Fibroblast of skin of left quadriceps (primary cell): ENCODE measurements at places on chromosomes 7 and 10.

DNA sequence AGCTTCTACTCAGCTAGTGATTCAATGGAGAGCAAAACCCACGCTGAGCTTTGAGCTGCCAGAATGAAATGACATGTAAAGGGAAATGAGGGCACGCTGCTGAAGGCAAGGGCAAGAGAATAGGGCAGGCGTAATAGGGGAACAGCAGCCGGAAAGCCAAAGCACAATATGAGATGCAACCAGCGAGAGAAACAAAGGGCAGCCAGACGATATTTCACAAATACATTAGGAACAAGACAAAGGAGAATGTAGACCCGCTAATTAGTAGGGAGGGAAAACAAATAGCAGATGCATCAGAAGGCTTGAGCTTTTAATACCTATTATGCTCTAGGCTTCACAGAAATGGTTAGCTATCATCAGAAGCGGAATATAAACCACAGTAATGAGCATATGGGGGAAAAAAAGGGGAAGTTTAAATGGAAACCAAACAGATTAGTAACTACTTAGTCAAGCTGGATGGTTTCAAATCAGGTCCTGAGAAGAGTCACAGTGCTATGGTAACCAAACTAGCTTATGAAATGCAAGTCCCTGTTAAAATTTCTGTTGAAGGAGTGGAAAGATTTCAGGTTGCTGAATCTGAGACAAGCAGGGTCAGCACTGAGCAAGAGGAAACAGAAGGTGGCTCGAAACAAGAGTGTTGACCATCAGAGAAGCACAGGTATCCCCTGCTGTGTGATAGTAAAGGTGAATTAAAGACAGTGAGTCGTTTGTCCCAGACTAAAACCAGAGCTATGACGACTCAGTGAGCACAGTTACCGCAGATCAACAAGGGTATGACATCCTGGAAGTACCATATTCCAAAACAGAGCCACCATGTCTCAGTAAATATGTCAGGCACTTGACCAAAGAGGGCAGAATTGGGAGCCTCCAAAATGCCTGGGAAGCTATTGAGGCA, 496.9 kb upstream of the CELF2 start:
- no peak for DNase-seq

DNA sequence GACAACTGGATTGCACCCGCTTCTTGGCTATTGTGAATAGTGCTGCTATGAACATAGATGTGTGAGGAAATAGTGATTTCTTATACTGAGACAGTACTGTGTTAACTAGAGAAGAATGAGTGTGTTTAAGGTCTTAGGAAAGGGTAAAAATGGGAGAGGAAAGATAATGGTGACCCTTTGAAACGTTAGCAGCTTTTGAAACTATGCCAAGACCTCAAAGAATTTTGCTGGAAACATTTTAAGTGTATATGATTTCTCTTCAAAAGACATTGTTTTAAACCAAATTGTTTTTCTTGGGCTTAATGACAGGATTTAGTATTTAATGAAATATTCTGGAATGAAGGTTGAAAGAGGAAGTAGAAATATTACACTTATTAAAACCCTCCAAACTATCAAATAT, 100.8 kb upstream of the ARHGAP21 start:
- no peak for DNase-seq

DNA sequence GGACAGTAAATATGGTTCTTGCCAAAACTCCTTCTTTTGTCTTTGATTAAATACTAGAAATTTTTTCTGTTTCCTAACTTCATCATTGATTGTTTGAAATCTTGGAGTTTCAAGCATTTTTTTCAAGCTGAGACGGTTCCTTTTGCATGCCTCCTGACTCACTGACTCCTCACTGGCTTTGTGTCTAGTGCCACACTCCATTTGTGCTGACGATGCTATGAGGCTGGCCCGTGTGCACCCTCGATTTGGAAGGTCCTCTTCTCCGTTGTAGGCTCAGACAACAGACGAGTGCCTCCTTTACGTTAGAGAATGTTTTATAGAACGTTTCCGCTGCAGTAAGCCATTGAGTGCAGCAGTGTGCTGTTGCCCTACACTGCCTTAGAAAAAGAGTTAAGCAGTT, 10.8 kb upstream of the CSGALNACT2 start:
- no peak for DNase-seq

DNA sequence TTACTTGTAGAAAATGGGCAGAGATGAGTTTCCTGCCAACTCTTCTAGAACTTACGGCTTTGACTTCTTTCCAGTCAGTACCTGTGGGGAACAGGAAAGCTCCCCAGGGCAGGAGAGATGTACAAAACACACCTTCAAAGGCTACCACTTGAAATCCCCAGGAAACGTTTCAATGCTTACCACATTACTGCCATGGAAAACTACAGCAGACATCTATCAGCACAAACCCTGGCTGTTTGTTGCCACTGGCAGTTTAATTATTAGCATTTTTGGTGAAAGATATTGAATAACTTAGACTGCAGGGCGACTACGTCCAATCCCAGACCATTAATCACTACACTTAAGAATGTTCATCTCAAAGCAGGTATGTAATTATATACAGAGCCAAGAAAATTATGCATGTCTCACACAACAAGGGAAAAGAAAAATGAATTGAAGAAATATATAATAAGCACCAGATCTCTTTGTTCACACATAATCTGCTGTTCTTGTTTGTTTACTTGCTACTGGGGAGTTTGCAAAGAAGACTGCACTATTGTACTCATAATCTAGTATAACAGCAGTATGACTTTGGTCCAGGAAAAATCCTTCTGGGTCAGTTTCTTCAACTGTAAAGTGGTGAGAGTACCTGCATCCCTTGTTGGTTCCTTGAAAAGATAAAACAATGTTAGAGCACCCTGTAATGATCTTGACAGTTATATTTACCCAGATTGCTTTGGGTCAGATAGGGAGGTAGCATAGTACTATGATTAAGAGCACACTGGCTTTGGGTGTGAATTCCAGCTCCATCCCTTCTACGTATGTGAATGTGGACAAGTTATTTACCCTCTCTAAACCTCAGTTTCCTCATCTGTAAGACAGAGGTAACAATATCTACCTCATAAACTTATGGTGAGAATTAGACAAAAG, 138.3 kb downstream of the DOCK4 start:
- DNase-seq = no peak

DNA sequence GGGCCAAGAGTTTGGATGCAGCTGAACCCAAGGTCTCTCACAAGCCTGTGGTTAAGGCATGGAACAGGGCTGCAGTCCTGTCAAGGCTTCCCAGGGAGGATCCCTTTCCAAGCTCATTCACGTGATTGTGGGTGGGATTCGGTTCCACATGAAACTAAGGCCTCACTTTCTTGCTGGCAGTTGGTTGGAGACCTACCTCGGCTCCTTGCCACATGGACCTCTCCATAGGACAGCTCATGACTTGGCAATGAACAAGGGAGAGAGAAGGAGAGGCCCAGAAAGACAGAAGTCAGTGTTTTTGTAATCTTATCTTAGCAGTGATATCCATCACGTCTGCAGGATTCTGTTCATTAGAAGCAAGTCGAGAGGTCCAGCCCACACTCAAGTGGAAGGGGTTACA, 583.8 kb downstream of the LRMDA start:
- no peak for DNase-seq

DNA sequence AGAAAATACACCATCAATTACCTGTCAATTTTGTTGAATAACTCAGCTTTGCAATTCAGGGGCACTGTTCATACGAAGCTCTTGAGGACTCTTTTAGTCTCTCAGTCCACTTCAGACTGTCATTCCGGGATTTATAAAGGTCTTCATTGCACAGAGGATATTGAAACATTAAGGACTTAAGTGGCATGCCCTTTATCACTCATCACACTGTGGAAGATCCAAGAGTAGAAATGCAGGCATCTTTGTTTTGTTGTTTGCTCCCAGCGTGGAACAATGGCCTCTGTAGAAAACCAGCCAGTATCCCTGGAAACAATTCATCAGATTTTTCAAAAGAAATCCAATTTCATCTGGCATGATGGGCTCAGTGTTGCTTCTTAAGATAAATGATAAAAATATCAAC, 66.3 kb upstream of the LRGUK start:
- DNase-seq = no peak

DNA sequence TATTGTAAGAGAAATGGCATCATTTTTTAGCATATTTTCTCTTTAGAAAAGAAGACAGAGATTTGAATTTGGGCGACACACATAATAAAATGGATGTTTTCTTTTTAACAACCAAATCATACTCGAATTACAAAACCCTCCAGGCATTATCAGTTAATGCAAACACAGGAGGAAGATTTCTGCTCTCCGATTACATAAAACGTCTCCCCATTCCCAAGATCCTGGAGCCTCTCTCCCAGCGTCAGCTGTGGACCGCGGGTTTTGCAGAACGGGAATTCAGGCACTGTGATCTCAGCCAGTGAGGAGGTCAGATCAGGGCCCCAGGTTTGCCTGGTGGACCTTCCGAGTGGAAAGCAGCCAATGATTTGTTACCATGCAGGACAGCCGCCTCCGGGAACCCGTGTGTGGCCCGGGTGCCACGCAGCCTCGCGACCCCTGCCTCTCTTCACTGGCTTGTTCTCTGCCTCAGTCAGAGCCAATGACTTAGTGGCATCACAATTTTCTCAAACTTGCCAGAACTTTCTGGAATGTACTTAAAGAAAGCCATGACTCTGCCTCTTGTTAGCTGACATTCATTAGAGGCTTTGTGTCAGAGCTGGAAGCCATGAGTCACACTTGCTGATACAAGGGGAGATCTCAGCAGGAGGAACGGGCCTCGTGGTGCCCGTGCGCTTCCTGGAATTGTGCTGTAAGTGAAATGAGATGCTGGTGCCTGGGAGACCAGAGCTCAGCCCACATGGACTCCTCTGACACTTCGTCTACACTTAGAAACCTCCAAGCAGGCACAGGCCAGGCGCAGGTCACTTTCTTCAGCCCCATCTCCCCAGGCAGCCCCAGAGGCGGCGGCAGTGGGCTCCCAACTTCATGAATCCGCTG, 246.1 kb downstream of the KLF6 start:
- DNase-seq = peak; percentile 89

- DNase-seq = no peak
These were observed 3.4 kb downstream of the HMX3 start for GRCh38 chr10:123139165-123139520.

DNA sequence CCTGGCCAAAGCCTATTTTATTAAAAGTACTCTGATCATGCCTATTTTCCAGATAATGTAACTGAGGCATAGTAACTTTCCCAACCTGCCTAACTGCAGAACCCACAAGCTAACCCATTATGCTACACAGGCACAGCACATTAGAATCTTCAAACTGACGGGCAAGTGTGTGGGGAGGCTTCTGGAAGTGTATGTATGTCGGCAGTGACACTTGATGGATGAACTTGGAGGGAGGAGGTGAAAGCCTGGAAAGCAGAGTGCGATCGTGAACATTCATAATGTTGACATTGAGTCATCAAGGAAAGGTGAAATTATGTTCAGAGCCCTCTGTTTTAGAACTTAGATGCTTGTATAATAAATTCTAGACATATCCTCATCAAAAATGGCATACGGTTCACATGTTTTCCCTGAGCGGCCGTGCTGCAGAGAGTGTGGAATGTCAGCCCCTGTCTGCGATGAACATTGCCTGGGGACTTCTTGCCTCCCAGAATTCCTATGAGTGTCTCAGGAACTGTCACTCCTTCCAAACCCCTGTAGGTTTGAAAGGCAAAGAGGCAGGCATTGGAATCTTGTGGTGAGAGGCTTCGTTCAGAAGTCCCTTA, 102.4 kb downstream of the SLIT1 start:
- DNase-seq = no peak

- DNase-seq = no peak
These were observed at the start of gene PDK4 for GRCh38 chr7:95596198-95597063. TSS of gene PDK4 (minus strand) at chr7:95596516. CDS start at chr7:95596293, 223 bp downstream.

DNA sequence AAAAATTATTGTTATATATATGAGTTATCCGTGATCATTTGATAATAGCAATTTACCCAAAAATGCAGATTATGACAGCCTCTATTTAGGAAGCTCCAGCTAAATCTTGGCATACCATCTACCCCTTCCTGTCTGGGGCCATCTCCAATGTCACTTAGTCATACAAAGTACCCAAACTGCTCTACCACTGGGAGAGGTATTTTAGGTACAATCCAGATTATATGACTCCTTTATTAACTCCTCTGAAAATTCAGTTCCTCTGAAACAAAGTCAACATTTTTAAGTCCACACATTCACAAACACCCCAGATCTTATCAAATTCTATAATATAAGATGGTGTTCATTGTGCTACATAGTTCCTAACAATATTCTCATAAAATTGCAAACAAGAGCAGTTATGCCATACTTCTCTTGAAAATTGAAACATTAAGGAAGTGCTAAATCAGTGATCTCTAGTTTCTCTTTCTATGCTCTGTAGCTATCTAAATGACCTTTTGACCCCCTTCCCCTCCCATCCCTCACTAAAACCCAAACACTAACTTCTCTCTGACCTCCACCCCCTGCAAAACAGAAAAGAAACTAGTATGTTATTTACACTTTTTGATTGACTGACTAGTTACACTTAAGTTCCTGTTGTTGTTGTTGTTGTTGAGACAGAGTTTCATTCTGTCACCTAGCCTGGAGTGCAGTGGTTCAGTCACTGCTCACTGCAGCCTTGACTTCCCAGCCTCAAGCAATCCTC, 16.4 kb downstream of the HOXA1 start:
- DNase-seq = no peak

GRCh38 chr7:33750177-33750576, 155.2 kb upstream of the BMPER start:
- DNase-seq = peak; percentile 59

- DNase-seq = no peak
These were observed 27.5 kb upstream of the AMZ1 start for GRCh38 chr7:2660359-2661095.

DNA sequence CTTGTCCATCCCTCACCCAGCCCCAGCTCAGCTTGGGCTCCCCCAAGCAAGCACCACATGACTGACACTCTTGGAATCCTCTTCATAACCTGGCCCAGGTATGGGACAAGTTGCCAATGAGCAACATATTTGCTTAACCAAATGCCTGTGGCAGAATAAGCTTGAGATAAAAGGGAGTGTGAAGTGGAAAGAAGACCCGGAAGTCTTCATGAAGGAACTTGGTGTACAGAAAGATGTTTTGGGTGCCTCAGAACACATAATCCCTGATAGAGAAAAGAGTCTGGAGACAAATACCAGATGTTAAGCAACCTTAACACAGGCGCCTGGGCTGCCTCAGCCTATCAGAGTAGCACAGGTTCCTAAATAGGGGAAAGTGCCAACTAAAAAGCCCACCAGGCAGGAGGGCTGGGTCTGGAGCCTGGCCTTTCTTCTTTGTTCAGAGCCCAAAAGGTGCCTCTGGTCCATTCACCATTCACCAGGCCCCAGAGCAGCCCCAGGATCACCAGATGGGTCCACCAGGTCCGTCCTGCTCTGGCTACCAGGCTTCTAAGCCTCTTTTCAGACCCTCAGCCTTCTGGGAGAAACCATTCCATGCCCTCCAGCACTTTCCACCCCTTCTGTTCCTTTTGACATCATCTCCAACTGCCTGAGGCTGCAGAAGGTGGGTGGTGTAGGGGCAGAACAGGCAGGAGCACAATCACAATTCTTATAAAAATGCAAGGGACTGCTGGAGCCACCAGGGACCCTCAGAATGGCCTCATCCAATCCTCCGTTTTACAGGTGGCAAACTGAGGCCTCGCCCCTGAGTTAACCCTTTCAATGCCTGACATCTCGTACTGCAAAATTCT, 22.6 kb downstream of the KCNMA1 start:
- no peak for DNase-seq
